CD4-positive, alpha-beta T cell treated with Interleukin-17A for 4 hours (primary cell): ENCODE measurements at places on chromosomes 7 and 10.

GRCh38 chr10:133278577-133279265 lies 2.1 kb upstream of the ADAM8 start:
- DNase-seq: peak; percentile 71

DNA sequence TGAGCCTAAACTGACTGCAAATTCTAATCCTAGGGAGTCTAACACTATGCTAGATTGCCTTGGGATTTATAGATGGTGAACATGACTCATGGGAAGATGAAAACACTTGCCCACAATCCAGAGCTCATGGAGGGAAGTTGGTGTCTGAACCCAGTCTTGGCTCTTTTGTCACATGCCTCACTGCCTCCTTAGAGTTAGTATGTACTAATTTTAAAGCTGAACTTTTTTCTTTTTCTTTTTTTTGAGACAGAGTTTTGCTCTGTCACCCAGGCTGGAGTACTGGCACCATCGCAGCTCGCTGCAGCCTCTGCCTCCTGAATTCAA lies 14.4 kb downstream of the MRPL32 start:
- no peak for DNase-seq

GRCh38 chr7:154709840-154710520 lies 292.9 kb downstream of the PAXIP1 start:
- no peak for DNase-seq

GRCh38 chr7:154096-154799 lies 38.1 kb upstream of the FAM20C start:
- DNase-seq: no peak

- DNase-seq: peak; percentile 69
These were observed 1.9 kb downstream of the ARID5B start for GRCh38 chr10:61903221-61903927.

- DNase-seq: no peak
These were observed 21.5 kb upstream of the OGDHL start for GRCh38 chr10:49783645-49784044.

GRCh38 chr7:43535810-43536585 lies 46.9 kb upstream of the STK17A start:
- DNase-seq: no peak
